ENCODE measurements at places on chromosomes 2 and 18. TPM values are rescaled to one million over a fixed set of nuclear protein-coding genes. Genes with fewer than 3 reads are reported as not detected.

DNA sequence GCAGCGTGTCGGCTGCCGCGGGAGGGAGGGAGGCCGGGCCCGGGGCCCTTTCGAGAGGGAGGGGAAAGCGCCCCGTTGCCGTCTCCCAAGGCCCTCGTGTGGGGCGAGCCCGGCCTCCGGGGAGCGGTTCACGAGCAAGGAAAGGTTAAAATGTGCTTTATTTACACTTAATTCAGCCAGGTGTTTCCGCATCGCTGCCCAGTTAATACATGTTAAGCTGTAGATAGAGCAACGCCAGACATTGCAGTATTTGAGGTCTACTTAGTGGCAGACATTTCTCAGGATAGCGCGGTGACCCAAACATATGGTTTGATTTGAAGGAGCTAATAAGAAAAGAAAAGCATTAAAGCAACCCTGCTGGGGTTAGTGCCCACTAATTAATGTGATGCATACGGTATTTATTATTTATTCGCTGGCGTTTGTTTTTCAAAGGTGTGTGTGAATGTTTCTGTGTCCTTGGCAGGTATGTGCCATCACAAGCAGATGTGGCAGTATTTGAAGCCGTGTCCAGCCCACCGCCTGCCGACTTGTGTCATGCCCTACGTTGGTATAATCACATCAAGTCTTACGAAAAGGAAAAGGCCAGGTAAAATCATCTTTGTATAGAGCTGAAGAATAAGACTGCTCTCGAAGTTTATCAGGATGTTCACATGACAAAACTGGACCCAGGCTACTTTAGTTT, 571 bp downstream of the EEF1B2 start:
- DNase-seq: no peak

- DNase-seq: no peak
Observed at GRCh38 chr2:194556629-194557028, 1100.4 kb upstream of the SLC39A10 start.

- DNase-seq: peak; percentile 37
Observed at GRCh38 chr18:48949606-48950535, 894 bp downstream of the SMAD7 start.

DNA sequence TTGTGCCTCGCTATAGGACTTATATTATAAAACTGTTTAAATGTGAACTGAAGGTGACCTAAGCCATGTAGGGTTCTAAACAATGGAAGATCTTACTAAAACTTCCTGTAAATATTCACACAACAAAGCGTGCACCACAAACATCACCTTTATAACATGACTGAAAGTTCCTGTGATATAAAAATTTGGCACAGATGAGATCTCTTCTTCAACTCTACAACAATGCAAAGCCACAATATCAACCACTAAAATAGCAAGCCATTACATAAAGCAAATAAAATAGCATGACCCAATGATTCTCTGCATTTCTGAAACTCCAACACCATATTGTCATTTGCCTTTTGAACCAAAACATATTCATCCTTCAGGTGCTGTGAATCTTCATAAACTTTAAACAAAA, 3.5 kb downstream of the YES1 start:
- no peak for DNase-seq

- DNase-seq: no peak
Observed at GRCh38 chr18:76710646-76711520, 111.5 kb upstream of the ZNF236 start.

- DNase-seq: no peak
Observed at GRCh38 chr18:32440518-32440917, 30.2 kb downstream of the GAREM1 start.

- DNase-seq: peak; percentile 86
Observed at GRCh38 chr2:88659538-88659915, 31.9 kb upstream of the RPIA start.

VPS4B gene
- total RNA-seq: 44.7 TPM

GCG gene
- total RNA-seq: not detected

DNAJC5G gene
- total RNA-seq: not detected
